ENCODE measurements at places on chromosomes 7 and 10.

GRCh38 chr10:76632767-76633051, 1004.9 kb downstream of the KCNMA1 start:
- DNase-seq = no peak

- no peak for DNase-seq
Measured at GRCh38 chr10:78307576-78307975, 273.9 kb downstream of the RPS24 start.

GRCh38 chr7:156790264-156790663, 102.7 kb downstream of the LMBR1 start:
- no peak for DNase-seq

DNA sequence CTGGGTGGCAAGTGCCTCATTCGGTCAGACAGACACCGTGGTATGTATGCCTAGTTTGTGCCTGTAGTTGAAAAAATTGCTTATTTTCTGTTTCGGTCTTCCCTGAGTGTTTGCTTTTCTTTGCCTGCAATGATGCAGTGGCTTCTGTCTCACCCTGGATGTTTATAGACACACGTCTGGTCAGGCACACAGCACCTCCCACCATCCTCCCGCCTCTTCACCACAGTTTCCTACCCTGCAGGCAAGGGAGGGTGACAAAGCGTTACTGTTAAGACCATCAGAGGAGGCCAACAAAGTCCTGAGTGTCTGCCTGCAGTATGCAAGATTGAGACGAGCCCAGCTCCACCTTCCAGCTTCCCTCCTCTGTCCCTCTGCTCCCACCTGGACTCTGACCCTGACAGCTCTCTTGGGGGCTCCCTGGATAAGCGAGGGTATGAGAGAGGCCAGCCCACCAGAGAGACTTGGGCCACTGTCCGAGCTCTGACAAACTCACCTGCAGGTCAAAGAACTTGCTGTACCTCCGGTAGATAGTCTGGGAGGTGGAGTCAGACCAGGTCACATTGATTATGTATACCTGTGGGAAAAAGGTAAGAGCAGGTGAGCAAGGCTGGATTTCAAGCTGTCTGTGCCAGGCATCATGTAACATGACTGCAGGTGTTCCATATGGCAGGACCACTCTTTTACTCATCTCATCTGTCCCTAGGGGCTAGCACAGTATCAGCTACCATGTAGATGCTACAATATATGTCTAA, 54.4 kb downstream of the SH3PXD2A start:
- peak; percentile 13 for DNase-seq

- DNase-seq = no peak
Measured at GRCh38 chr7:38938001-38938485, 29.1 kb upstream of the VPS41 start.

DNA sequence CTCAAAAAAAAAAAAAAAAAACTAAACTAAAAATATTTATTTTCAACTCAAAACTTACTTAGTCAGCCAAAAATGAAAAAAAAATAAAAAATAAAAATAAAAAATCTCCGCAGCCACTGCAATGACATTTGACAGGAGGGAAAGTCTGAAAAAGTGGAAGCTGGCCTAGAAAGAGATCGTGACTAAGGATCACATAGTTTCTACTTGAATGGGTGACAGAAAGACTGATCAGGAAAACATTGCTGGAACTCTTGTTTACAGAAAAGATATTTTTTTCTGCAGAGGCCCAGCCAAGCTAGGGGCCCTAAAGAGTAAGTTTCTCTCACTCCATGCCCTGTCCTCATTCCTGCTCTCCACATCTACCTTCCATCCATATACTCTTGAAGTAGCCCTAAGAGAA, 92.8 kb upstream of the KCND2 start:
- DNase-seq = no peak

- DNase-seq = no peak
Measured at GRCh38 chr7:138918176-138918575, 63.0 kb downstream of the KIAA1549 start.

- DNase-seq = no peak
Measured at GRCh38 chr7:101764221-101764620, 53.2 kb upstream of the CUX1 start.

DNA sequence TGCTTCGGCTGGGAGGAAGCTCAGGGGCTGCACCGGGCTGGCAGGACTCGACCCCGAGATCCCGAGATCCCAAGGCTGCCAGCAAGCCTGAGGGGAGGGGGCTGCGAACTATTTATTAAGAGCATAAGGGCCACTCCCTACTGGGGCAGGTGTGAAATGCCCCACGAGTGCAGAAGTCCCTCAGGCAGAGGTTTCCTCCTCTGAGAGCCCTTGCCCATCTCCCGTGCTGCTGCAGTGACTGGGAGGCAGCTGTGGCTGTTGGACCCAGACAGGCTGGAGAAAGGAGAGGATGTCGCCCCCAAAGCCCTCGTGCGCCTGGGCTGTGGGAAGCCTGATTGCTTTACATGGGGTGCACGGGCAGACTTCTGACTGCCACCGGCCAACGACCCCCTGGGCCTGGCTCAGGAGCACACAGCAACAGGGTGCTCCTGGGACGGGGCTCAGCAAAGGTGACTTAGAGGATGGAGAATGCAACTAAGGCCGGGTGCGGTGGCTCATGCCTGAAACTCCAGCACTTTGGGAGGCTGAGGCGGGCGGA, 39.8 kb downstream of the RGS10 start:
- no peak for DNase-seq

GRCh38 chr10:131757285-131758058, 143.3 kb upstream of the PPP2R2D start:
- no peak for DNase-seq

GRCh38 chr10:76874896-76875295, 762.7 kb downstream of the KCNMA1 start:
- no peak for DNase-seq

DNA sequence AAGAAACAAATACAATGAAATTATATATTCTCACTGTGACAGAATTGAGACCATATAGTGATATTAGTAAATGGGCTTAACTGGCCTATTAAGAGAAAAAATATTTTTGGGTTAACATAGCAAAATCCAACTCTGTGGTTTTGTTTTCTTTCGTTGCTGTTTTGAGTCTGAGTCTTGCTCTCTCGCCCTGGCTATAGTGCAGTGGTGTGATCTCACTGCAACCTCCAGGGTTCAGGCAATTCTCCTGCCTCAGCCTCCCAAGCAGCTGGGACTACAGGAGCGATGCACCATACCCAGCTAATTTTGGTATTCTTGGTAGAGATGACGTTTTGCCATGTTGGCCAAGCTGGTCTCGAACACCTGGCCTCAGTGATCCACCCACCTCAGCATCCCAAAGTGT, 15.3 kb downstream of the TRIM24 start:
- no peak for DNase-seq

DNA sequence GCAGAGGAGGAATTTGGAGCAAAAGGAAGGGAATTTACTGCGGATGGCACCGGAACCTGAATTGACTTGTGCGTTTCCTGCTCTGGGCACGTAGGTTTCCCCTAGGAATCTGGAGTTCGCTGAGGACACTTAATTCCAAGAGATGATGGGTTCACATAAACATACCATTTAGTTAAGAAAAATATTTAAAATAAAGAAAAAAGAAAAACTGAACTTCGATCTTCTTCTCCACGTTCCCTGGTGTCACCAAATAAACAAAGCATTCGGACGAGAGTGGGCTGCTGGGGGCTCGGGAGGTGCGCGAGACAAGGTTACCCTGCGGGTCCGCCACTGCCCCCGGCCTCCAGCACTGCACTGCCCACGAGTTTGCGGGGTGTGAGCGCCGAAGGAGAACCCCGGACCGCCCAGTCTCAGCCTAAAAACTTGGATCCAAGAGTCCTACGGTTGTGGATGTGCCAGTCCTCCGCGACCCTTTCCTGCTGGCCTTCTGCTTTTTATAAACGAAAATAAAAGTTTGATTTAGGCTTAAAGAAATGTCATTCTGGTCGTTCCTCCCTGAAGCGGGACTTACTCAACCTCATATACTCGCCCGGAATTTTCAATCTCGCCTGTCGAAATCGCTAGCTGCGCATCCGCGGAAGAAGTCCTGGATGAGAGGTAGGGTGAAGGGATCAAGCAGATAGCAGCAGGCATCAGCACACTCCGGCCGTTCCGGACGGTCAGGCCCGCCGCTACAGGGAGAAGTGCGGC, 30.3 kb downstream of the SKIDA1 start:
- no peak for DNase-seq

- no peak for DNase-seq
Measured at GRCh38 chr7:66737667-66738066, 2.9 kb upstream of the RABGEF1 start.

DNA sequence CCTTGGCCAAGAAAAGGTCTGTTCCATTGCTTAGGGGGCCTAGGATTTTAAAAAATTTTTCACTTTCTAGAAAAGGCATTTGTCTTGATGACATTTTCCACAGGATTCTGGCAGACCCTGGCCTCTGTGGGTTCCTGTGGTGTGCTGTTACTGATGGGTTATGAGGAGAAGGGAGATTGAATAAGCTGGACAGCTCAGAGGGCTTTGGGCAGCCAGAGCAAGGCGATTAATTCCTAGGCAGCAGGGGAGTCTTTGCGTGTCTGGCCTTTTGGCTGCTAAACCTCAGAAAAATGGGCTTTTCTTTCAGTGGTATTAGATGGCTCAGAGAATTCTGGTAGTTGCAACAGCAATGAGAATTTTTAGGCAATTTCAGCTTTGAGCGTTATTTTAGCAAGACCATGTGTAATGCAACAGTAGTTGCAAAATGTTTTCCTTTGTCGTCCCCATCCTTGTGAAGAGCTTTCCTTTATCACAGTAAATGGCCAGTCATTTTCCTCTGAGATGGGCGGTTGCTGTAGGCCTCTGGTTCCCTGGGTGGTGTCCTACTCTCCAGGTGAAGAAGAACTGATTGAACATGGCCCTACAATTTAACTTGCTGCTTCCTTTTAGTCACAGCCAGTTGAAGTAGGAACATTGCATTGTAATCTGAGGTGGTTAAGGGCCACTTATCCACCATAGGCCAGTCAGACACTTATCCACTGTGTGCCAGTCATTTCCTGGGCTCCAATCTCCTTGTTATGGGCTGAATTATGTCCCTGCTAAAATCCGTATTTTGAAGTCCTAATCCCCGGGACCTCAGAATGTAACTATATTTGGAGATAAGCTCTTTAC, 43.2 kb downstream of the SH2D4B start:
- no peak for DNase-seq

DNA sequence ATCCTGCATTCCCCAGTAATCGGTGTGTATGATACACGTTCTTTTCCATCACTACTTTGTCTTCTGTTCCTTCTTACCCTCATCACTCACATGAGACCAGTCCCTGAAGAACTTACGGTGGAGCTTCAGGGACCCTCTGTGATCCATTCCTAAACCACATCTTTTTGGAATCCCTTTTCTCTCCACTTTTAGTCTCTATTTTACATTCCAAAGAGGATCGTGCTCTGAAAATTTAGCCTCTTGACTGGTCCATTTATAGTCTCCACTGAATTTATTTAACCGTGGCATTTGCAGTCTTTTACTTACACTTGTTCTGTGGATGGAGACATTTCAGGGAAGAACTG, 109.1 kb downstream of the NT5C2 start:
- DNase-seq = no peak

- DNase-seq = no peak
Measured at GRCh38 chr7:50397320-50397970, 52.7 kb downstream of the FIGNL1 start.

GRCh38 chr7:70577078-70577477, 554.9 kb upstream of the GALNT17 start:
- DNase-seq = no peak

DNA sequence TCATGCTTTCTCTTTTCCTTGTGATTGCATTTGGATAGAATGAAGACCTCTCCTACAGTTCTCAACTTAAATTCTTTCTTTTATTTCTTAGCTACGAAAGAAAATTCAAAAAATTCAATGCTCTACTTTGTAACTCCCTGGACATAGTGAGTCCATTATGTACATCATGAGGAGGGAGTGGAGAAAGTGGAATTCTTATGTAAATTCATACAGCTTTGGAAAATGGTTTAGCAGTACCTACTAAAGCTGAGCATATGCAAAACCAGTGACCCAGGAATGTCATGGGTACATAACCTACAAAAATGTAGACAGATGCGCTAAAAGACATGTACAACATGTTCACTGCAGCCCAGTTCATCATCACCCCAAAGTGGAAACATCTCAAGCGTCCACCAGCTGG, 8.8 kb upstream of the PRKCQ start:
- DNase-seq = no peak
